Skin of body (tissue), 3 donors: ENCODE measurements at places on chromosomes 16 and 17.

GRCh38 chr17:41535764-41536481 lies 7.8 kb upstream of the KRT19 start:
- no peak for DNase-seq

DNA sequence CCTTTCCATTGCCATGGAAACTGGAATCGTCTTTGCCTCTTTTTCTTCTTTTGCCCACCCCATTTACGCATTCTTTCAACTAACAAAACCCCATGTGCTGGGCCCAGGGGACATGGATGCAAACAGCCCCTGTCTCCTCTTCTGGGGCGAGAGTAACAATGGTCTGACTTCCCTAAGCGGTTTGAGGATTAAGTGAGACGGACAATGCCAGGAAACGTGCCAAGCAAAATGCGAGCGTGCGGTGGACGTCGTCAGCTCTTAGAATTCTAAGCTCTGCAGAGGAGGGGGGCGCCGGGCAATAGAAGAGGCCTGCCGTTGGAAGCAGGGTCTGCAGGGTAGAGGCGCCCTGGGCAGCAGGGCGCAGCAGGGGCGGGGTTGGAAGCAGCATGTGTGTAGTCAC lies 42.4 kb upstream of the JPH3 start:
- no peak for DNase-seq

GRCh38 chr17:81096741-81097133 lies 61.8 kb downstream of the BAIAP2 start:
- DNase-seq, result no peak

DNA sequence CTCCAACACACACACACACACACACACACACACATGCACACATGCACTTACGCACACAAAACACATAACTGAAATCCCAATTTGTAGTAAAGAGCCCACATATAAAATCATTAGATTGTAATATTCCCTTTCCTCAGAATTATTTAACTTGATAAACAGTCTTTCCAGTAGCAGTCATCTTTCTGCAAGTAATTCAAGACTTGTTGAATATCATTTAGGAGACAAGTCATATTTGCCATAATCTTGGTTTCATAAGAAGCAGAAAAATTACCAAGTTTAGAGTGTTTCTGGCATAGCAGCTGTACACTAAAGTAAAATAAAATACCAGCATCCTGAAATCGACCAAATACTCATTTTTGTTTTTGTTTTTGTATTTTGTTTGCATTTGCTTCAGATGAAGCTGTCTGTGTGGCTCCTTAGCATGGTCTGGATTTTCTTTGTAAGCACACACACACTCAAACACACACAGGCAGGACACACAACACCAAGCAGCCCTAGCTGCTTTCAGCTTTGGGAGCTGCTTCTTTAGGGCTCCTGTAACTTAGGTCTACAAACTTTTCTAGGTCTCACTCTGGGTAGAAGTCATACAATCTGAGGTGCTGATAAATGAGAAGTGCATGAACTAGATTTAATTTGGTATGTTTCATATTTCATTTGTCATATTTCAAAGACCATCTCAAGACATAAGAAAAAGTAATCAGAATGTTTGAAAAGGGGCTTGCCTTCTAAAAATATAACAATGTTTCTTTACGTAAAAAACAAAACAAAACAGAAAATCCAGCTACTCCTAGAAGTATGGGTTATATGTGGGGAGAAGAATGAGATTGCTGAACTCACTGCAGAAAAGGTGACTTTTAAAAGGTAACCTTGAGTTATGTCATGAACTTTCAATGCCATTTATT lies 3.0 kb downstream of the SALL1 start:
- no peak for DNase-seq

- no peak for DNase-seq
These were observed 17.8 kb downstream of the RAP1GAP2 start for GRCh38 chr17:2814049-2814448.

- DNase-seq, result no peak
These were observed 14.3 kb upstream of the NUBP1 start for GRCh38 chr16:10729104-10730048.

GRCh38 chr16:76756423-76756822 lies 434.6 kb upstream of the MON1B start:
- DNase-seq, result no peak

- DNase-seq, result no peak
These were observed 101.2 kb downstream of the YPEL2 start for GRCh38 chr17:59432657-59433056.

DNA sequence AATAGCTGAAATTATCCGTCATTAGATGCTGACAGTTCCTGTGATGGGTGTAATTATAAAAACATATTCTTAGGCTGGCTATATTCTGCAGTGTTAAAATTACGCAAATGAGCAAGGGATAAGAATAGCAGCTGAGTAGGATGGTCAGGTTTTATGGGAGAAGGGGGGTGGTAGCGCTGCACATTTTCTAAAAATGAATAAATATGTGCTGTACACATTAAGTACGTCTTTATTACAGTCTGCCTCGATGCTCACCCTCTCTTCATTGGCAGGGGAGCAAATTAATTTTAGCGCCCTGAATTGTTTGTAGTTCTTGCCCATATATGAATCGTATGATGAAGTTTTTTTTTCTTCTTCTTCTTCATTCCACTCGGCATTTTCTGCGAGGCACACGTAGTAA lies 244.2 kb downstream of the SNX29 start:
- no peak for DNase-seq

- DNase-seq, result peak; percentile 16
These were observed 156.3 kb upstream of the ZKSCAN2 start for GRCh38 chr16:25413975-25414374.

DNA sequence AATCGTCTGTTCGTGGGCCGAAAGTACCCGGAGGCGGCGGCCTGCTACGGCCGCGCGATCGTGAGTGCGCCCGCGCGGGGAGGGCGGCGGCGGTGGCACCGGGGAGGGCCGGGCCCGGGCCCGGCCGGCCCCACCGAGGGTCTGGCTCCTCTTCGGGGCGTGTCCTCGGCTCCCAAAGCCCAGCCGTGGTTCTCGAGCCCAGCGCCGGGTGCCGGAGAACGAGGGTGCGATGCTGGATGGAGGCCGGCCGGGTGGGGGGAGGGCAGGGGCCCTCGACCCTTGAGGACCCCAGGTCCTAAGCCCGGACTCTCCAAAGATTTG lies 375 bp downstream of the STUB1 start:
- no peak for DNase-seq
